ENCODE measurements at places on chromosomes 2 and 18.

GRCh38 chr18:38241216-38241615, 675.6 kb upstream of the CELF4 start:
- DNase-seq, result no peak

GRCh38 chr2:72994282-72994990, 77.1 kb downstream of the SFXN5 start:
- DNase-seq, result peak; percentile 43

GRCh38 chr2:122519366-122519765, 763.9 kb downstream of the TSN start:
- DNase-seq, result no peak

GRCh38 chr2:158144914-158145625, 43.4 kb downstream of the UPP2 start:
- DNase-seq, result peak; percentile 64

GRCh38 chr2:85887566-85888019, 1.2 kb downstream of the ST3GAL5 start:
- peak; percentile 70 for DNase-seq

DNA sequence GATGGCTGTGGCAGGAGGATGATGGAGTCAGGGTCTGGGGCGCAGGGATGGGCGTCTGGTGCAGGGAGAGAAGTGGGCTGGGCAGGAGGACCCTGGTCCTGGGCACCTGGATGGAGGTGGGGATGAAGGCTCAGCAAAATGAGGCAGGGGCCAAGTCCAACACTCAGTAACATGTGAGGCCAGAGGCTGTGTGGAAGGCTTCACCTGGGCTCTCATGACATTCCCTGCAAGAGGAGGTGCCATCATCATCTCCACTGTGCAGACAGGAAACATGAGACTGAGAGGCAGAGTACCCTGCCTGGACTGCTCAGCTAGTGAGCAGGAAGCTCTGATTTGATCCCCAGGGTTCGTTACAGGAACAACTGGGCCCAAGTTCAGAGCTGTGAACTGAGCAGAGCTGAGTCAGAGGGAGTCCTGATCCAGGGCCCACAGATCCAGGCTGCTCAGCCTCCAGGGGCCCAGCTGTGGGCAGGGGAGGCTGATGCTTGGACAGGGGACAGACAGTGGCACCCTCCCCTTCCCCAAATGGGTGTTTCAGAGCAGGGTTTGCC, 36.9 kb downstream of the HJURP start:
- peak; percentile 42 for DNase-seq

DNA sequence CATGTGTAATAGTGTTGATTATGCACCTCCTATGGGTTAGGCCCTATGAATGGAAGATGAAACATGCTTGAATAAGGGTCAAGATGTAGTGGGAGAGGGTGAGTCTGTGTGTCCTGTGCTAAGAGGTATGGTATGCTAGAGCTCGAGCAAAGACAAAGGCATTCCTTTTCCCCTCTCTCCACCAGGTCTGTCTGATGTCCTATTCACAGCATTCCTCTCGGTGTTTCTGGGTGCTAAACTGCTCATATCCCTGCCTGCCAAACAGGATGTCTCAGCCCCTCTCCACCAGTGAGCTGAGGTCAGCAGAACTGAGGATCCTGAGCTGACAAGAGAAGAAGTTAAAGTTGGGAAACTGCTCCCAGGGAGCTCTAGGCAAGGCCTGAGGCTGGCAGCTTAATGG, 344.9 kb downstream of the TSN start:
- peak; percentile 96 for DNase-seq

DNA sequence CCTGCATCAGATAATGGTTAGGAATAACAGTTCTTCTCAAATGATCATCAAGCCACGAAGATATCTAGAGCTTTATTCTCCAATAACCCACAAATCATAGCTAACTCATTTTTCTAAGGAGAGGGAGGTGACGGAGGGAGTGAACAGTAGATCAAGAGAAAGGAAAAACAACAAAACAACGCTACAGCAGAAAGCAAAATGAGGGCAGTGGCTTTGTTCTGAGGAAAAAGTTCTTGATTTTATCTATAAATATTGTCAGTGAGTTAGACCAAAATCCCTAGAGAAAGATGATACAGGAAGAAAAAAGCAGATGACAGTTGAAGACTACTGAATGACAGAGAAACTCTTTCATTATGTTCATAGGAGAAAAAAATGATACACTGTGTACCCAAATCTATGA, 71.0 kb downstream of the STK39 start:
- DNase-seq, result no peak

DNA sequence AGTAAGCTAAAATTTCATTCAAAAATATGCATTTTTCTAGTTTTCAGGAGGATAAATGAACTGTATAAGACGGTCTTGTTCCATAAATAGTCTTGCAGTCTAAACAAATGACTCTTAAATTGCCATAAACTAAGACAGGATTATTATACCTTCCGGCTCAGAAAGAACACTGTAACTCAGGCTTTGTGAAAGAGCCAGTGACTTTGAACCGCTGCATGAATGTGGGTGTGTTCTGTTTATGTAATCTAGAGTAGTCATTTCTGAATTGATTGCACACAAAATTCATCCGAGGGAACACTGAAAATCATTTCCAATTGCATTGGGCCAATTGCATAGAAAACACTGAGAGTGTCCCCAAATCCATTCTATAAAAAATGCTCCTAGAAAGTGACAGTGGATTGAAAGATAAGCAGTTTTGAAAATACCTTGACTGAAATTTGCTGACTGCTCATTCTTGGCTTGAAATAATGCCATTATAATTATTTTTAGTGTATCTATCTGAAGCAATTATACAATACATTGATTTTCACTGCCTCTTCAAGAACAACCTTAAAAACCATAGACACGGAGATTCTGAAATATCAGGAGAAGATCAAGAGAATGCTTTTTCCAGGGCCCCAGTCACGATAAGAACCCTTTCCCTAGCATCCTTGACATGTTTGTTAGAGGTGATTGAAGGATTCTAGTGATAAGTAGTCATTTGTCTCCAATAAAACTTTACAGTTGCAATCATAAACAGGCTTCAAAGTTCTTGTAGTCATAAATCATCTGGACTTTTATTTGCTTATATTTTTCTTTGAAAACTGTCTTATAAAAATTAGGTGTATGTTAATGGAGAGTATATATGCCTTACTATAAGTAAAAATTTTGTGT, 55.4 kb downstream of the CNTNAP5 start:
- DNase-seq, result no peak

- DNase-seq, result peak; percentile 81
These were observed 30.3 kb downstream of the MAIP1 start for GRCh38 chr2:199985625-199986207.

- DNase-seq, result no peak
These were observed 117.6 kb upstream of the PID1 start for GRCh38 chr2:229388731-229389130.

DNA sequence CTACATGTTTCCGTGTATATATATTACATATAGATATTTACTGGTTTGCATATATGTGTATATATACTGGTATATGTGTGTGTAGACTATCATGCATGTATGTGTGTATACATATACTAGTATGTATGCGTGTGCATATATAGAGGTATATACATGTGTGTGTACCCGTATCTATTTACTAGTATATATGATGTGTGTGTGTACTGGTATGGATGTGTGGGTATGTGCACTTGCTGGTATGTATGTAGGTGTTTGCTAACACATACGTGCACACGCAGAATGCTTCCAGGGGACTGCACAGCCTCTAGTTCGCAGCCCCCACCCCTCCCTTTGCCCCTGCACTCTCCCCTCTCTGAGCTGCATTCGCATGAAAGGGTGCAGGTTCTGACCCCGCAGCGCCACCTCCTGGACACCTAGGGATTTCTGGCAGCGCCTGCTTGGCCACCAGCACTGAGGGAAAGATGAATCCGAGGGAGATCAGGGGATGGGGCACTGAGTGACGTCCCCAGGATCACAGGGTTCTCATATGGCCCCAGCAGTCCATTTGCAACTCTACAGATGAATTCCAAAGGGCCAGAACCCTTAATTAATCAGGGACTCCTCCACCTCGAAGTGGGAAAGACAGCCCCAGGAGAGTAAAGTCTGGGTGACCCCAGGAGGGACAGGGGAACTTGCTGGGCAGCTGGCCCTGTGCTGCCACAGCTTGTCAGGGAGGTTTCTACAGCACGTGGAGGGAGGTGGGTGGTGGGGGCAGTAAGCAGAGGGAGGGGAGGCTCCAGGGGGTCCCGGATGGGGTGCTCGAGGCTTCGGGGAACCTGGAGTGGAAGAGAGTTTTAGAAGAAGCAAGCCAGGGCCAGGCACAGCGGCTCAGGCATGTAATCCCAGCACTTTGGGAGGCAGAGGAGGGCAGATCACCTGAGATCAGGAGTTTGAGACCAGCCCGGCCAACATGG, 66.8 kb upstream of the ASAP2 start:
- peak; percentile 91 for DNase-seq
